ENCODE measurements at places on chromosomes 6 and 20.

DNA sequence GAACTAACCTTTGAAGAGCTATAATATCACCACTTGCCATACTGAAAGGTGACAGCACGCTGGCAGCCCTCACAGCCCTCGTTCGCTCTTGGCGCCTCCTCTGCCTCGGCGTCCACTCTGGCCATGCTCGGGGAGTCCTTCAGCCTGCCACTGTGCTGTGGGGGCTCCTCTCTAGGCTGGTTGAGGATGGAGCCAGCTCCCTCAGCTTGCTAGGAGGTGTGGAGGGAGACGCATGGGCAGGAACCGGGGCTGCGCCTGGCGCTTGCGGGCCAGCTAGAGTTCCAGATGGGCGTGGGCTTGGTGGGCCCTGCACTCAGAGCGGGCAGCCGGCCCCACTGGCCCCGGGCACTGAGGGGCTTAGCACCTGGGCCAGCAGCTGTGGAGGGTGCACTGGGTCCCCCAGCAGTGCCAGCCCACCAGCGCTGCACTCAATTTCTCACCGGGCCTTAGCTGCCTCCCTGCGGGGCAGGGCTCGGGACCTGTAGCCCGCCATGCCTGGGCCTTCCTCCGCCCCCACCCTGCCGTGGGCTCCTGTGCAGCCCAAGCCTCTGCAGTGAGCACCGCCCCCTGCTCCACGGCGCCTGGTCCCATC is 329.7 kb downstream of the LMBRD1 start:
- DNase-seq = no peak

- no peak for DNase-seq
These were observed 10.7 kb upstream of the TLDC2 start for GRCh38 chr20:36865076-36865860.

DNA sequence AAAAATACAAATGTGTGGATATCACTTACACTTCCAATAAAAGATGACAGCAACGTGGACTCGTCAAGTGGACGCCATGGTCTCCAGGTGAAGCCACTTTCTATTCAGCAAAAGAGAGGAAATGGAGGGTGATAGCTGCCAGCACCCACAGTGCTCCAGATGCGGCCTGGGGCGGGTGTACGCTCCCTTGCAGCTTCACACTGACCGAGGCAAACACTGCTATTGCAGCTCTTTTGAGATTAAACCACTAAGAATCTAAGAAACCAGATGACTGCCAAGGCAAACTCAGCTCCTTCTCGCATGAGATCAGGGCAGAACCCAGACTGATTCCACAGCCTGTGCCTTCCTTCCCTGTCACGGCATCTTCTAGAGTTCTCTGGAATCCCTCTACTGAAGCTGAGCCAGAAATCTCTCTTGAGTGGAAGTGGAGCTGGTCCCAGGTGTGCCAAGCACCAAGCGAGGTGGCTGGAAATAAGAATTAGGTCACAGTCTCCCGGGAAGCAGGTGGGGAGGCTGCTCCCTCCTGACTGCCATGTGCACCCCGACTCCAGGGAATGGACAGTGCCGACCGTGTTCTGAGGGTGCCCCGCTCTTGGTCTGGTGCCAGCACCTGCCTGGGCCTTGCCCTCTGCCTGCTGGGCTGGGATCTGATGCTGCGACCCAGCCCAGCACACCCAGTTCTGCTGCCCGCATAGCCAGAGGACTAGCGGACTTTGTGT is 90.1 kb upstream of the AFDN start:
- DNase-seq = no peak

DNA sequence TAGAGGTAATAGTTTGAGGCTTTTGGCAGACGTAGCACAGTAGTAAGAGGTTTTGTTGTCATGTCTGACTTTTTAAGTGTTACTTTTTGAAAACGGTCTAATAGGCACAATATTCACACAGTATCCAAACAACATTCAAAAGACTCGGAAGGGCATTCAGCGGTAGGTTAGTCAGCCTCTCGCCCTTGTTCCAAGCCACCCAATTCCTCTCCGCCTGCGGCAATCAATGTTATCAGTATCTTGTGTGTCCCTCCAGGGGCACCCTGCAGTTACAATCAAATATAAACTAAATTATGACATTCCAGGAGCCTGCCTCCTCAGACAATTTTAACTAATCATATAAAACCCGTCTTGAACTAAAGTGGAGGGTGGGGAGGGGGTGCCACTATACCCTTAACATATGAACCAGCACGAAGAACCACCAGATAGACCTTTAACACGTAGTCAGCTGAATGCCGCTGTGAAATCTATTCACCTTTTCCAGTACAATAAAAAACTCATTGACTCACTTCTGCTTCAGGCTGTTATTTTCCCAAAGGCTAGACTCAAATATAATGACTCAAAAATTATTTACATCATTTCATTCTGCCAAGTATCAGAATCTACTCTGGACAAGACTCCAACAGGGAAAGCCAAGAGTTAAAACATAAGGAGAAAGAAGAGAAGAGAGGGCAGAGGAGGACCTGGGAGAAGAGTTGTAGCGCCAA is 1.6 kb downstream of the TENT5A start:
- DNase-seq = no peak

DNA sequence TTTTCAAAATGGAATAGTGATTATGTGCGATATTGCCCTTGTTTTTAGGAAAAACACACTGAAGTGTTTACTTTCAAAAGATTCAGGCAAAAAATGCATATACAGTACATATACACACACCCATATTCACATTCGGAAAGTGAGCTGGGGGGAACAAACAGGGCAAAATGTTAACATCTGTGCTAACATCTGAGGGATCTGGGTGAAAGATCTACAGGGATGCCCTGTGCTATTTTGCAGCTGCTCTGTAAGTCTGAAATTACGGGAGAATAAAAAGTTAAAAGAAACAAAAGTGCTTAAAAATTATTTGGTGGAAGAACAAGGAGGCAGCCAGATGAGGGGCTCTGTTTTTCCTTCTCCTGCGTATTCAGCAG is 860 bp downstream of the CST3 start:
- no peak for DNase-seq

DNA sequence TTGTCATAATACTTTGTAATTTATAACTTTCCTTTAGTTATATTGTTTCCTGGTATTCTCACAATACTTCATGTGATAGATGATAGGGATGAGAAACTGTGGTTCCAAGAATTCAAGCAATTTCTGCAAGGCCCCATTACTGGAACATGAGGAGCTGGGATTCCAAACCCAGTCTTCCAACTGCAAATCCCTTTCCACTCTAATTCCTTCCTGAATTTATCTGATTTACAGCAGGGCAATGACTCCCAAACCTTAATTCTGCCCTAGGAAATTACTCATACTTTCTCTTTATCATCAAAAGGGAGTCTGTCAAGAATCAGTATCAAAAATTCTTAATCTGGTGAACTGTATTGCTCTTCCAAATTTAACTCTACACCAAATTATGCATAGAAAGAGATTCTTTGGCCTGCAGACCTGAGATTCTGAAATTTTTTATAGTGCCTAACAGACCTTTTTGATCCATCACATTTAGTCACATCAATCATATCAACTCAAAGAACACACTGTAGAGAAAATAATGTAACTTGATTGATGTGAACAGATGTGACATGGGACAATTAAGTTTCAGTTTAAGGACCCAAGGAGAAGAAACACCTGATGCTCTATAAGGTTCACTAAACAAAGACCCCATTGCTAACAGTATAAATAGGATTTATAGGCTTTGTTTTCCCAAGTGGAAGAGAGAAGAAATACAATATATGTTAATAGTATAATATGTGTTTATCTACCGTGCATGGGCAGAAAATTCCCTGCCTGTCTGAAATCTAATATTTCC is 41.5 kb upstream of the GJA1 start:
- DNase-seq = no peak

GRCh38 chr20:49318091-49318429 is 40.2 kb upstream of the ZNFX1 start:
- DNase-seq = no peak

DNA sequence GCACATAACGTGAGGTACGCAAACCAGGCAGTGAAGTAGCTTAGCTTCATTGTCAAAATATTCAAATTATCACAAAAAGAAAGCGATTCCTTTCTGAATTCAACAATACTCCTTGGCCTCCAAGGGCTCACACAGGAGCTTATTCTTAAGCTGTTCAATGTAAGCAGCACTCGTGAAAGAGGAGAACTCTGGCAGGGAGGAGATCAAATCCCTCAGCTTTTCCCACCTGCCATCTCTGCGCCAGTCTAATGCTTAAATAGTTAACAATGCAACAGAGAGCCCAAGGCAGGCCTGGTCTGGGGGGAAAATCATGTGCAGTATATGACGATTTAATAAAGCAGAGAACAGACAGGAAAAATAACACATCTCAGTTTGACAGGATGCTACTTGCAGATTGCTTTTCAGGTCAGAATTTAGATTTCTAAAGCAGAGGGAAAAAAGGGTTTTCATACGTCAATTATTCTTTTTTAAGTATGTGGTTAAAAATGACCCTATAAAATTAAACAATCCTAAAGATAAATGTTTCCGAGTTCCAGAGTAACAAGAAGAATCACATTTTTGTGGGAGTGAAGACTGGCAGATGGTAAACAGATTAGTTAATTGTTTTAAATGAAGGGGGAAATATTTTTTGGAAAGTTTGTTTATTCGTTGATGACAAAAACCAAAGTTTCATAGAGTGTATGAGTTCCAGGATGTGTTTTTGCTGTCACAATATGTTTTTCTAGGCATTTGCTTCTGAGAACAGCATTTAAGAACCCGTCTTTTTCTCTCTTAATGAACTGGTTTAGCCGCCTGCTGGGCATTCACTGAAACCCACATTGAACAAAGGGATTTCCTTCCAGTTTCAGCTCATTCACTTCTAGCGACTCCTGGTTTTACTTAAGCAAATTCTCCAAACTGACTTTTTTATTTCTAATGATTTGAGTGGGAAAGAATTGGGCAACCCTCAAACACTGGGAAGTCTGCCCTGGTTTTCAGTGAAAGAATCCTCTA is 45.9 kb downstream of the PLAGL1 start:
- DNase-seq = peak; percentile 36

DNA sequence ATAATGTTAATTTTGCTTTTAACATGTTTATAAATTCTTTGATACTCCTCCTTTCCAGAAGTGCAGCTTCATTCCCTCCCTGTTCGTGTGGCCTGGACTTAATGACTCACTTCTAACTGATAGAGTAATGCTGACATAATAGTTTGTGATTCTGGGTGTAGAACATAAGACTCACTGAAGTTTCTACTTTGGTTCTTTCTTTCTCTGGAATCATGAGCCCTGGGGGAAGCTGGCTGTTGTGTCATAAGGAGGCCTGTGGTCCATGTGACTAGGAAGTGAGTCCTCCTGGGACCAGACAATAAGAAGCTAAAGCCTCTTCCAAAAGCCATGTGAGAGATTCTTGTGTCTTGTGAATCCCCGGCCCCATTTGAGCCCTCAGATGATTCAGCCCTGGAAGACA is 30.5 kb upstream of the HLA-G start:
- DNase-seq = peak; percentile 64

DNA sequence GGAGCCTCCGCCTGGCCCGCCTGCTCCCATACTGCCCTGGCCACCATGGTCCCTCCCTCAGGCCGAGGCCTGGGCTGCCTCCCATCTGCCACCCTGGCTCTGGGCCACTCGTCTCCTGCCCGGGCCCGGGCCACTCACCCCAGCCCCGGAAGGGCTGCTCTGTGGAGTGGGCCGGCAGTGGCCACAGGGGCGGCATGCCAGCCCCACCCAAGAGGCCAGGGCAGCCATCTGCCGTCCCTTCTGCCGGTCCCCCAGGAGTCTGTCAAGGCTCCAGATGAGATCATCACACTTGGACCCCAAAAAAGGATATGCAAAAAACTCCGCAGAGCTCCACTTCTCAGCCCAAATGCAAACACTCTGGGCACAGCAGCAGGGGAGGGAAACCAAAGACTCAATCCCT is 23.8 kb upstream of the TLDC2 start:
- no peak for DNase-seq

- DNase-seq = no peak
These were observed 520 bp downstream of the KCNK17 start for GRCh38 chr6:39313526-39314272.

GRCh38 chr6:35078896-35079295 is 62.2 kb downstream of the TCP11 start:
- DNase-seq = no peak

DNA sequence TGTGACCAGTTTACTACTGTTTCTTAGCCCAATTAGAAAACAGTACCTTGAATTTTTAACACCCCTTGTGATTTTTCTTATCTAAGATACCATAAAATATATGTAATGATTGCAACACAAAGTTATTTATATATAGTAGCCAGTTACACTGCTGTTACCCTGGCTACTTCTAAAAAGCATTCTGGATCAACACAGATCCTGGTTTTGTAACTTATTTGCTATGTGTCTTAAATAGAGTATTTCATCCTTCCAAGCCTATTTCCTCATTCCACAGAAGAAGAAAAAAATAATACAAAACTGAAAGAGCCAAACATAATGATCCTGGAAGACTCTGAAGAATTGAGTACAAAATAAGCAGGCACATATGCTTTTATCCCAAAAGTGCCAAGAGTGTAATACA is 19.0 kb upstream of the GSTA4 start:
- DNase-seq = no peak

GRCh38 chr6:125220712-125221111 is 67.1 kb downstream of the TPD52L1 start:
- DNase-seq = no peak

DNA sequence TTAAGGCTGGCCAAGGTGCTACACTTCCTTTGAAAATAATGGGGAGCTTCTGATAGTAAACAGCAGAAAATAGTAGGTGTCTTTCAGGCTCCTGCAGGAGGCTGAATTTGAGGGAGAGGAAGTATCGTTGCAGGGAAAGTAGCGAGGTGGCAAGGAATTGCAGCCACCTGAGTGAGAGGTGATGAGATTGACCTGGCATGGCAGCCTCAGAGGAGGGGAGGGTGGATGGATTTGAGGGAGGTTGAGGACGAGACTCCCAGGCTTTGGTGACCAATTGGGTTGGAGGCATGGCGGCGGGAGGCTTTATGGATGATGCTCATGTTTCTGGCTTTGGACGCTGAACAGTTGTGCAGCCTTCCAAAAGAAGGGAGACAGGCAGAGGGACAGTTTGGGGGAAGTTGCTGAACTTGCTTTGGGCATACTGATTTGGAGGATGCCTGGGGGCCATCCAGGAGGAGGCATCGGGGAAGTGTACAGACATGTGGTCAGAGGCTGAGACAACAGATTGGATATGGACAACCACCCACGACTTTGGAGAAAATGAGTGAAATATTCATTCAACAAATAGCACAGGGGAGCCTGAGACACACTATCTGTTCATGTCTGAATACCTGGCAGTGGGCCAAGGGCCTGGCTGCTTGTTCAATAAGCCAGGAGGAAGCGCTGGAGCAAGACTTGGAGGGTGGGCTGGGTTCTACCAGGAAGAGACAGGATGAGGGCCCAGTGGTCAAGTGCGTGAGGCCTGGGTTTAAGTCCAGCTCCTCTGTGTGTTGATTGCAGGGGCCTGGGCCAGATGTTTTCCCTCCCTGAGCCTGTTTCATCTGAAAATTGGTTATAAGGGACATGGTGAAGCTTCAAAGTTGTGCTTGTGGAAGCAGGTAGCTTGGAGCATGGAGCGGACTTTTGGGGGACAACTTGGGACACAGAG is 113.2 kb downstream of the CEBPB start:
- DNase-seq = peak; percentile 62

Data from HCEC 1CT (cell line).